ENCODE measurements at places on chromosomes 12 and 14.

GRCh38 chr12:29428633-29429032 is 47.7 kb upstream of the ERGIC2 start:
- no peak for DNase-seq

GRCh38 chr12:45572114-45572513 is 157.4 kb upstream of the ARID2 start:
- DNase-seq, result no peak

GRCh38 chr12:62130834-62131552 is 129.2 kb upstream of the USP15 start:
- DNase-seq, result no peak

GRCh38 chr14:63179383-63179782 is 24.9 kb upstream of the RHOJ start:
- no peak for DNase-seq

DNA sequence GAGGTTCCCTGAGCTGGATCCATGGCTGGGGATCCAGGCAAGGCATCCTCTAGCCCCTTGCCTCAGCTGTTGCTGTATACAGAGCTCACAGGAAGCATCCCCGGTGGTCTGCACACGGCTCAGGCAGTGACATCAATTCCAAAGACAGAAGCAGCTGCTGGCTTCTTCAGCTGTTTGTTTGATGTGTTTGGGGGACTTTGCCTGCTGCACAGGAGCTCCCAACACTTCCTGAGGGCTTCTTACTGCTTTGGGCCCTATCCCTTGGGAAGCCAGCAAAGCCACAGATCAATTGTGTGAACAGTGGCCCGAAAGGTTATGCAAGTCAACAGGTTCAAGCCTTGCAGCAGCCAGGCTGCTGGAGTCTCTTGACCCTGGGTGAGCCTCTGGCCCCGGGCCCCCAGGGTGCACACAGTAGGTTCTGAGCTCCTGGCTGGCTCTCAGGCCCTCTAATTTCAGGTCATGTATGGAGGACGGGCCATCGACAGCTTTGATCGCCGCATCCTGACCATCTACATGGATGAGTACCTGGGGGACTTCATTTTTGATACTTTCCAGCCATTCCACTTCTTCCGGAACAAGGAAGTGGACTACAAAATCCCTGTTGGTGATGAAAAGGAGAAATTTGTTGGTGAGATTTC is 42.6 kb downstream of the CCDC92 start:
- DNase-seq, result no peak

GRCh38 chr12:34347367-34347766 is 325.1 kb downstream of the ALG10 start:
- DNase-seq, result no peak

DNA sequence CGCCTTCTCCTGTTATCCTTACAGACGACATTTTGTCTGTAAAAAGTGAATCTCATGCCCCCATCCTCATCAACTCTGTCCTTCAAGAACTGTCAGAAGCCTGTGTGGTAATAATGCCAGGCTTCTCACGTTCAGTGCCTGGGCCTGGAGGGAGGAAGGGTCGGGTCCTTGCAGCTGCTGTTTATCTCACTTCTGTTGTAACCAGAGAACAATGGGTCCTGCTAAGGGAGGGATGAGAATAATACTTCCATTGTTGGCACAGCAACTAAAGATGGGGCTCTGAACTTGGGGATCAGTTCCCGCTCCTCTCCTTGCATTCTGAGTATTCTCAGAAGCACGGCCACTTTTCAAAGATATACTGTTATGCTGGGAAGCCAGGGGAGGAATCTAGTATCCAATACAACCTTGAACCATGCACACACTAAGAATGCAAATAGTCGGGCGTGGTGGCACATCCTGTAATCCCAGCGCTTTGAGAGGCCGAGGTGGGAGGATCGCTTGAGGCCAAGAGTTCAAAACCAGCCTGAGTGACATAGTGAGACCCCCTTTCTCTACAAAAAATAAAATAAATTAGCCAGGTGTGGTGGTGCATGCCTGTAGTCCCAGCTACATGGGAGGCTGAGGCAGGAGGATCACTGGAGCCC is 38.8 kb upstream of the NINJ2 start:
- DNase-seq, result no peak

DNA sequence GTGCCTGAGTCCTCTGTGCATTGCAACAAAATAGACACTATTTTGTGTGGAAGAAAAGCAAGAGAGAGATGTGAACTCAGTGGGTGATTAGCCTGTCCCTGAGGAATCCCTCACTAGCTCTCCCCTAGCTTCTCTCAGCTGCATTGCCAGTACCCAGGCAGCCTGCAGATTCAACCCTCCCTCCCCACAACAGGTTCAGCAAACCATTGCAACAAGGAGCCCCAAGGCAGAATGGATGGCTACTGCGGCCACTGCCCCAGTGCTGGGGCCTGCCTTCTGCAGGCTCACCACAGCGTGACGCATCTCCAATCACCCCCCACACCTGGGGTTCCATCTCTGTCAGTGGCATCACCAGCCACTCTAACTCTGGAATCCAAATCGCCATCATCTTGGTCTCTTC is 2.3 kb downstream of the CRACR2A start:
- DNase-seq, result no peak

GRCh38 chr12:120118321-120119061 is 1.9 kb upstream of the RAB35 start:
- DNase-seq, result no peak

DNA sequence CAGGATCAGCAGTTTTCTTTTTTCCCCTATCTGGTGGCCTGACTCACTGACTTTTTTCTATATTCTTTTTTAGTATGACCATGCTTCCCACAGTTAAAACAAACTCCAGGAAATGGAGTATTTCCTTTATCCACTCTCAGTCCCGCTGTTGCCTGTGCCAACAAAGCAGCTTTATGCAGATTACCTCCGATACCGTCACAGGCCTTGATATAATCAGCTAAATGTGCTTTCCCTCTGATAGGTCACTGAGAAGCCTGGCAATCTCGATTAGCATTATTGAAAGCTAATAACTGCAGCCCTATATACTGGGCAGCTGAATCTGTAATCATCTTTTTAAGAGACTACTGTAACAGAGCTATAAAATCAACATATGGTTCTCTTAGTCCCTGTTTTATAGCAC is 243.6 kb downstream of the KIF21A start:
- no peak for DNase-seq
